ENCODE measurements at places on chromosomes 5 and 9.

- DNase-seq, result no peak
Observed at GRCh38 chr9:77899679-77900354, 131.8 kb downstream of the GNAQ start.

- peak; percentile 92 for DNase-seq
Observed at GRCh38 chr5:141512390-141512910, 23.6 kb downstream of the PCDHGC5 start.

DNA sequence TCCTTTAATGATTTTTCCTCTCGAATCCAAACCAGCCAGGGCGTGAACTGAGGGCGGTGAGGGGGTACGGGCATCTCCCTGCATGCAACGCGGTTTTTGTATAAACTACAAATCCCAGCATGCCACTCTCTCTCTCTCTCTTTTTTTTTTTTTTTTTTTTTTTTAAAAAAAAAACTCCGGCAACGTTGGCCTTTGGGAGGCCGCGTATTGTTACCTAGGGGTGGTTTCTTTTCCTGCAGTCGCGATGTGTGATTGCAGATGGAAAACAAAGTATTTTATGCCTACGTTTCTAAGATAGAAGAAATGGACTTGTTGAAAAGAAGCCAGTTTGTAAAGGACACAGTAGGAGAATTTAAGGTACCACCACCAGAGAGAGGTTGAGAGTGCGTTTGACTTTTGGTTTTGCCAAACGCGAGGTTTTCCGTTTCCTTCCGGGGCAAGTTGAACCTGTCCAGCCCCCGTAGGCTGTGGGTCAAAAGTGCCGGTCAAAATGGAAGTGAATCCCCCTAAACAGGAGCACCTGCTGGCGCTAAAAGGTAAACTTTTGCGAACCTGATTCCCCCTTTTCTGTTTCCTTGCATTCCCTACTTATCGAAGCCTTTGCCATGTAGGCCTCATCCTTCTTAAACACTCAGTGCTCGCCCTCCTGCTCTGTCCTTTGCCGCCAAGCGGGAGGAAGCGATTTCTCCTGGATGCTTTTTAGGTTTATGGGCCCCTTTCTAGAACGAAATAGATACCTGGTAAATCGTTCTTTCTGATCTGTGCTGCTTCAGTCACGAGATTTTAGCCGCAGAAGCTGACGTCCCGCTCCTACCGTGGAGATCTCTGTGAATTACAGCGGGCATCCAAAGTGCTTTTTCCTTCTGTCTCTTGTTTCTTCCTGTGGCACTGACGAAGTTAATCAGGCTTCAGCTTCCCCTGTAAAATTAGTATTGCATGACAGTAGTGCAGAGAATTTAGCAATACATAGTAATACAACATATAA lies at the start of the genes SHLD3 and TRAPPC13:
Gene SHLD3 (plus strand): TSS at position 457 of the 985 bp plus-strand sequence. CDS start 4,561 bp downstream, outside the sequence.
Gene TRAPPC13 (plus strand): TSS at position 457 of the 985 bp plus-strand sequence. CDS start 34 bp downstream, at position 491.
- peak; percentile 87 for DNase-seq

GRCh38 chr9:98887918-98888510 lies 55.7 kb upstream of the COL15A1 start:
- no peak for DNase-seq

- no peak for DNase-seq
Observed at GRCh38 chr5:6830643-6831239, 117.5 kb downstream of the TENT4A start.

DNA sequence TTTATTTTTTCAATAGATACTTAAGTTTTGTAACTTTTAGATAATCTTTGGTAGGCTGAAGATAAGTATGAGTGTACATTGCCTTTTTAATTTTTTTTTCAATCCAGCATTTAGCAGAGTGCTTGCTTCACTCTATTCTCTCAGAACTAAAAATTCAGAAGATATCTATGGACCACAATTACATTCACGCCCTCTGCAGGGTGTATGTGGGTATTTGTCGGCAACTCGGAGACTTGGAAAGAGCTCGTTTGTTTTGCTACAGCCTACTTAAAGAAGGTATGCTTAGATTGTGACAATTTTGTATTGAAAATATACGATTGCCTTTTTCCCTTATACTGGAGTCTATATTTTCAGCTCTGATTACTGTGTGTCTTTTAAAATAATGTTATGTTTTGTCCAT lies 43.8 kb downstream of the ICE1 start:
- no peak for DNase-seq
